ENCODE measurements at places on chromosomes 5 and 9.

- no peak for DNase-seq
These were observed 14.5 kb downstream of the CXXC5 start for GRCh38 chr5:139662617-139663016.

DNA sequence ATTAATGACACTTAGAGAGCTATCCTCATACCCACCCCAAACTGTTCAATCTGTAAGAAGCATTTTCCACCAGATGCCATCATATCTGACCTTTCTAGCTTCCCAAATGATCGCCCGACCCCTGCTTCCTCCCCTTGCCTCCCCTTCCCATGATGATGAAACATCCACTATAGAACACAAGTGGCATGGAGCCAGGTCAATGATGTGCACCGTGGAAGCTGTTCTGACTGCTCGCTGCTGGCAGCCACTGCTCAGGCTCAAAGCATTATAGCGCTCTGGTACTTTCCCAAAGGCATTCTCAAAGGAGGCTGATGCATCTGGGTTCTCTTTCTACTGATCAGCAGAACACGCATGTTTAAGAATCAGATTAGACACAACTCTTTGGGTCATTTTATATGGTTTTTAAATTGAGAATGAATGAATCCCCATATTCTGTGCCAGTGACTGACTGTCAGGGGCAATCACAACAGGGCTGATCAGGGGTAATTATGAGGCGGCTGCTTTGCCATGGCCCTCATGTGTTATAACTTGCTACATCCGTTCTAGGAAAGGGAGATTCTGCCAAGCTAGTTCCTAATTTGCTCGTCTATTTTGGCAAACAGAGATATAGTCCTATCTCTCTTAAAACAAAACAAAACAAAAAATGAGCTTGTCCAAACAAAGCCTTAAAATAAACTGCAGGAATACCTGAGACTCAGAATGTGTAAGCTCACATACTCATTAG is 343.7 kb downstream of the ENC1 start:
- no peak for DNase-seq

DNA sequence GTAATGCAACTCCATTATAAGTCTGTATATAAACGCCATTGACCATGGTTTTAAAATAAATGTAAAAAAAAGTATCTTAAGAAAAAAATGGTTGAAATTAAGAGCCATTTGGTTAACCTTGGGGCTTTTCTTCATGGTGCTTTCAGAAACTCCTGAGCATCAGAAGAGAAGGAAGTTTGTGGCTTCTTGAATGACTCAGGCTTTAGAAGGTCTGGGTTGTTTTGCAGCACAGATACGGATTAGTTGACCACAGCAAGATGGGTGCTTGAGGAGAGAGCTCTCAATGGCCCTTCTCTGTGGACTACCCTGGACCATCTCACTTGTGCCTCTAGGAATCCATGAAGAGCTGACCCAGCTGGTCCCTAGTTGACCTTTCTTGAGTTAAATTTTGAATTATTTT is 189.5 kb downstream of the TMEM38B start:
- DNase-seq = peak; percentile 46

DNA sequence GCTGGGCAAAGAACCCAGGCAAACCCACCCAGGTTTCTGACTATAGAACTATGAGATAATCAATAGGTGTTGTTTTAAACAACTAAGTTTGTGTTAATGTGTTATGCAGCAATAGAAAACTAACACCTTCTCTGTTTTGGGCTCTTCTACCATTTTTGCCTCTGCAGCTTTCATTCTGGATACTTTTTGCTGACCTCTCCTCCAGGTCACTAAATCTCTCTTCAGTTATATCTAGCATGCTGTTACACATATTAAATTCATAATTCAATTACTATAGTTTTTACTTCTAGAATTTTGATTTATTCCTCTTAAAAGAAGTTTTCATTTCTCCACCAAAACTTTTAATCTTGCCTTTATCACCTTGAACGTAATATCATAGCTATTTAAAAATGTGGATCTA is 17.2 kb downstream of the MAPK9 start:
- DNase-seq = no peak

DNA sequence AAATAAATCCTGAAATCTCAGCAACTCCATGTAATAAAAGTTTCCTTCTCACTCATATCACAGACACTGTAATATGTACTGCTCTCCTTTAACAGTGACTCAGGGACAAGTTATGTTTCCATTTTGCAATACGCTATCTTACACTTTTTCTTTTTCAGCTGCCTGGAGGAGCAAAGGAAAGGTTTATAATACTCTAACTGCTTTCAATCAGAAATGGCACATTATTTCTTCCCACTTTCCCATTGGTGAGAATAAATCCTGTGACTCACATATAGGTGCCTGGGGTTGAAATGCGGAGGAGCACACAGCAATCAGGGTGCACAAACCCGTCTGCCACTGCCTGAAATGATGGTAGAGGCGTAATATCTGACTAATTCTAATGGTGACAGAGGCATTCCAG is 186.6 kb downstream of the HINT1 start:
- DNase-seq = no peak

DNA sequence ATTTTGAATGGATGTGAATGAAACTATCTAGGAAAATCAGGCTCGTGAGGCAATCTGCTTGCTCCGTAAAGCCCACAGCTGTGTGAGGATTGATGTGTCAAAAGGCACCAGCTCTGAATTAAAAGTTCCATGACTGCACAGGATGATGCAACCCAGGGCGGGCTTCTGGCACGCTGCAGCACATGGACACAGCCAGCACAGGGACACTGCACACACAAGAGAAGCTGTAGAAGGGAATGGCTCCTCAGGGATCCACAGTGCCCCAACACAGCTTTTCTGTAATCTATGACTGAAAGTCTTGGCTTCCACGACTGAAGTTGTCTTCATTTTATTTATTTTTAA is 151.0 kb downstream of the GCNT1 start:
- no peak for DNase-seq

DNA sequence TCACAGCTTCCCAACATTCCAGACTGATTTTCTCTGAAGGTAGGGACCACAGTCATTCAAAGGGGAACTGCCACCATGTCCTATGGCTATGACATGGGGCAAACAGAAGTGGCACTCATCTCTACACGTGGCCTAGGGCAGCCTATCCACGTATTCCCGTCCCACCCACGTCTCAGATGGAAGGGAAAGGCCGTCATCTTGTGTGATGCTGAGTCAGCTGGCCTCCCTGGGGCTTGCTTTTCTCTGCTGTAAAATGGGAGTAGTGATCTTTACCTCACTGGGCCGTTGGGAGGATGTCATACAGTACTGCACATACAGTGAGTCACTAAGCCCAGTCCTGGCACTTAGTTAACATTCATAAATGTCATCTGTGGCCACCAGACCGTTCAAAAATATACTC is 72.3 kb downstream of the RAPGEF1 start:
- DNase-seq = peak; percentile 45

GRCh38 chr9:125746774-125747052 is 460 bp upstream of the PBX3 start:
- DNase-seq = no peak

GRCh38 chr5:128466554-128466953 is 71.5 kb downstream of the FBN2 start:
- DNase-seq = no peak

DNA sequence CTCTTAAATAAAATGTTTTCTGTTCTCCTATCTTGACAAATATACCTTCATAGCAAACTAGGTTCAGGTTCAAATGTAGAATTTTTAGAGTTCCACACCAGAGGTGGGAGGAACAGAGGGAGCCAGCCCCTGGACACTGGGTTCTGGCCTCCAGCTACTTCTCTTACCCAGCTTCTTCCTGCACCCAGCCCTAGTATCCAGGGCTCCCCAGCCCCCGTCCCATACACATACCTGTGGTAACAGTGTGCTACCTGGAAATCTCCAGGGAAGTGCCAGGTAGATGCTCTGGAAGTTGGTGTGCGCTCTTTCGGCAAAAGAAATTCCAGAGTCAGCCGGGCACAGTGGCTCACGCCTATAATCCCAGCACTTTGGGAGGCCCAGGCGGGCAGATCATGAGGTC is 33.9 kb upstream of the IL6ST start:
- no peak for DNase-seq

GRCh38 chr5:44565902-44566301 is 176.7 kb upstream of the FGF10 start:
- no peak for DNase-seq

DNA sequence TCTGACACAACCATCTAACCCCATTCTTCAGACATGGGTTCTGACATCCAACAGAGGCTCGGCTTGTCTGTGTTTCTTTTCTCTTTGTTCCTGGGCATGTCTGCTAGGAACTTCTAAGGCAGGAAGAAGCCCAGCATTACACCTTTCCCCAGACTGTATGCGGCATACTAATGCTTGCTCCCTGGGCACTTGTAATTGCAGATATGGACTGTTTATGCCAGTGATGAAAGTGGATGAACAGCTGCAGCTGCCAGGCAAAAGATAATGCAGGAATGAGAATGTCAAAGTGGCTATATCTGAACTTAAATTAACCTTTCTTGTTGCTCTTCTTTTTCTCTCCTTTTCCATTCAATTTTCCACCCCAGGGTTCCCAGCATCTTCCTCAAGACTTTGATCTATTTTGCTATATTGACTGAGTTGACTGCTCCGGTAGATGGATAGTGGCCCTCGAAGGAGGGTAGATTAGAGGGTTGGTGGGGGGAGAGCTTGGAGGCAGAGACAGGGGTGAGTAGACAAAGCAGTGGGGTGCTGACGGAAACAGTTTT is 344.4 kb downstream of the MAN2A1 start:
- no peak for DNase-seq

GRCh38 chr5:139134906-139135305 is 63.3 kb downstream of the SIL1 start:
- no peak for DNase-seq

GRCh38 chr5:157213527-157214243 is 33.0 kb downstream of the ITK start:
- DNase-seq = no peak

DNA sequence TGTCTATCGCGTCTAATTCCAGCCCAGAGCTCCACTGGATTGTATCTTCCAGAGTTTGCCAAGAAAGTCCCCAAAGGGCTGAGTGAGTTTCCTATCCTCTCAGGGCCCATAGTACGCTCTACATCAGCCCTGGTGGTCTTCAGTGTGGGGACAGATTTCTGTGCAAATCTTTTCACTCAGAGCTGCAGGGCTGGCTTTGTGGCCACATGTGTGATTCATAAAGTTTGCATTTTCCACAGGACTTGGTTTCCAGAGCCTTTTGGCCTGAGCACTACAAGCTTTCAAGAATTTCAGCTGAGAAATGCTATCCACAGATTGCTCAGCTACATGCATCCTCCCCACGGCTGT is 76.7 kb upstream of the CXCL14 start:
- no peak for DNase-seq

- DNase-seq = no peak
These were observed 66.1 kb downstream of the KLHL3 start for GRCh38 chr5:137669811-137670210.

DNA sequence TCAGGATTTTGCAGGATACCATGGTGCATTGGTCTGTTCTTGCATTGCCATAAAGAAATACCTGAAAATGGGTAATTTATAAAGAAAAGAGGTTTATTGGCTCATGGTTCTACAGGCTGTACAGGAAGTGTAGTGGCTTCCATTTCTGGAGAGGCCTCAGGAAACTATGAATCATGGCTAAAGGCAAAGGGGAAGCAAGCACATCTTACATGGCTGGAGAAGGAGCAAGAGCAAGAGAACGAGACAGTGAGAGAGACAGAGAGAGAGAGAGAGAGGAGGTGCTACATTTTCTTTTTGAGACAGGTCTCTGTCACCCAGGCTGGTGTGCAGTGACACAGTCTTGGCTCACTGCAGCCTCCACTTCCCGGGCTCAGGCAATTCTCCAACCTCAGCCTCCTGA is 43.9 kb downstream of the P4HA2 start:
- DNase-seq = no peak

DNA sequence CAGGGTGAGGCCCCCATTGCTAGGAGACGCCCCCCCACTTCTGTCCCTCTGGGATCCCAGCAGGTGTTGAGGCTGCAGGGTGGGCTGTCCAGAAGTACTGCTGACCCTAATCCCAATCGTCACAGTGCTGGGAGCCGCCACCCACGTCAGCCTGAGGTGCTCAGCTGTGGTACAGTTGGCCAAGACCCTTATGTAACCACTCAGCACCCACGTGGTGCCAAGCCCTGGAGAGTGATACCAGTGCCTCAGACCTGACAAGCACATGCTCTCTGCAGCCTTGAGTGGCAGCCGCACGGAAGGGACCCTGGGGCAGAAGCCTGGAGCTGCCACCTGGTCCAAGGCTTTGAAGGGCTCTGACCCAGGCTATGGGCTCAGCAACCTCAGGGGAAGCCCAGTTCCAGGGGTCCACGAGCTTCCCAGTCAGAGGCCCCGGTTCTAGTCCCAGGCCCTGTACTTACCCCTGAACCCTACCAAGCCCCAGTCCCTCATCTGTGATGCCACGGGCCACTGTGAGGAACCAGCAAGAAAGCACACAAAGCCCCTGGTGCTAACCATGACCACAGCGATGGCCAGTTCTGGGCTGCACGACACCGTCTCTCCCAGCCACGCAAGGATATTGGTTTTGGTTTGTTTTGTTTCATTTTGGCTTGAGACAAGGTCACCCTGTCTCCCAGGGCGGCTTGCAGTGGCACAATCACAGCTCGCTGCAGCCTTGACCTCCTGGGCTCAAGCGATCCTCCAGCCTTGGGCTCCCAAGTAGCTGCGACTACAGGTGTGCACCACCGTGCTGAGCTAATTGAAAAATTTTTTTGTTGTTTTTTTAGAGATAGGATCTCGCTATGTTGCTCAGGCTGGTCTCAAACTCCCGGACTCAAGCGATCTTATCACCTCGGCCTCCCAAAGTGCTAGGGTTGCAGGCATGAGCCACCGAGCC is 50.7 kb downstream of the DBH start:
- no peak for DNase-seq

DNA sequence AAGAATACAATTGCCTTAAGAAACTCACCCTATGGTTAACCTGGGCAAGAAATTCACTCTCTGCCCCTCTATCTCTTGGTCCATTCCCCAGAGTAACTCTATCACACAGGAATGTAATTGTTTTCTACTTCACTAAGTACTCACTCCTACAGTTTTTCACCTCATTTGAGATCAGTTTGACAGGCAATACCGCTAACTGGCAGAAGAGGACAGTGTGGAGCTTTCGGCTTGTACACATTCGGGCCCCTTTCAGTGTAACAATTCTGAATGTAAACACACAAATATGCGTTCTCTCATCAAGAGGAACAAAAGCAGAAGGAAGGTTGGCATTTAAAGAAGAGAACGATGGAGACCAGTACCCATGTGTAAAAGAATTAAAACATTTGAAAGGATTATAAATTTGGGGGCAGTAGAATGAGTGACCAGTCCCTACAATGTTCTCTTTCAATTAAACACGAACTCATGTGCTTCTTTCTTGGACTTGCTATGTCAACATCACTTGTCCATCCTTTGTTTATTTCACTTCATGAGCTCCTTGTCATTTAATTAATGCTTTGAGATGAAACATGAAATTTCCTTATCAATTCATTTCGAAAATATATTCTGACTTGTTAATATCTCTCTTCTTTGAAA is 188.5 kb upstream of the GRAMD2B start:
- peak; percentile 23 for DNase-seq

DNA sequence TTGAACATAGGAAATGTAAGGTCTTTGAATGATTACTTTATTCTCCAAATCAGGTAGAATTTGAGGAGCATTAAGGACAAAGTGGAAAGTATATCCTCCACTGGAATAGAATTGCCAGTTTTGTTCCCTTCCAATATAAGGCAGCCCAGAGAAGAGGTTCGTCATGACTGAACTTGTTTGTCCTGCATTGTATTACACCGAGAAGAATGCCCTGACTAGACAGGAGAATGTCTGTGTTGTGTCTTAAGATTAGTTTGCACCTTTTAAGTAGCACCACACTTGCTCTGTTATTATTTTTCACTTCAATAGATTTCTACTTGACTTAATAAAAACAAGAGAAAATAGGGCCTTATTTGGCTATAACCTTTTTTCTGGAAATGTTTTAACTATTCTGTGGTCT is 586.2 kb upstream of the PTGER4 start:
- no peak for DNase-seq
